ENCODE measurements at places on chromosomes 3 and 15.

DNA sequence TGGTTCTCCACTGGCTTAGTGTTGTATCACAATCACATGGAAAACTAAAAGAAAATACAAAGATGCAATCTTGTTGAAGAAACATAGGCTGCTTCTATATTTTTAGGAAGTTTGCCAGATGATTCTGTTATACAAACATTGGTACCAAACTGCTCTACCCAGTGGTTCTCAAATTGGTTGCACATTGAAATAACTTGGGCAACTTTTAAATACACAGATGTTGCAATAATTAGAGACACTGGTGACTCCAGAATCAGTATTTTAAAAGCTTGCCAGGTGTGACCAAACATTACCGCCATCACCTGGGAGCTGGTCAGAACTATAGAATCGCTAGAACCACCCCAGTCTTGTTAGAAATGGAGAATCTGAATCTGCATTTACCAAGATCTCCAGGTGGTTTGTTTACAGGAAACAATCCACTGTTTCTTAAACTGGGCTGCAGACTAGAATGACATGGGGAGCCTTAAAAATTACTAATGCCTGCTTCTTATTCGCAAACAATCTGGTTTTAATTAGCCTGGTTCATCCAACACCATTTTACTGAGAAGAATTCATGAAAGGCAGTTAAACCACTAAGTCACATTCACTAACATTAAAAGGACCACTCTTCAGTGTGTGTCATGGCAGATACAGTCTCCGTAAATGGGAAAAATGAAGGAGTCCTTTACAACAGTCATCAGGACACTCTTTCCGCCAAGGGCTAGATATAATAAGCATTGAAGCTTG is 76.5 kb downstream of the ACAP2 start:
- DNase-seq = no peak

- DNase-seq = no peak
Observed at GRCh38 chr3:139715743-139716360, 38.1 kb upstream of the NMNAT3 start.

DNA sequence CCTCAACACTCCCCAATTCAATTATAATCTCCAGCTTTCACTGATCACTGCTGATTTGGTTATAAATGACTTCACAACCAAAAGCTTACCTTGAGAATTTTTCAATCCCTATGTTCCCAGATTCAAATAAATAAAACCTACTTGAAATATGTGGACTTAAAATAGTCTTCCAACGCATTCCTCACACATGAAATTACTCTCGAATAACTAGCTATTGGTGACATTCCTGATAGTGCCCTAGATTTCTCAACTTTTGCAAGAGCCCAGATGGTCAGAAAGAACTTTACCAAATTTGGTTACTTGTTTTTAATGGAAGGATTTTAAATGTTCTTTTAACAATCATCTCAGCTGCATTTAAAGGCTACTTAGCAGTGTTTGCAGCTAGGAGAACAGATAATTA is 605.5 kb downstream of the FHIT start:
- no peak for DNase-seq

DNA sequence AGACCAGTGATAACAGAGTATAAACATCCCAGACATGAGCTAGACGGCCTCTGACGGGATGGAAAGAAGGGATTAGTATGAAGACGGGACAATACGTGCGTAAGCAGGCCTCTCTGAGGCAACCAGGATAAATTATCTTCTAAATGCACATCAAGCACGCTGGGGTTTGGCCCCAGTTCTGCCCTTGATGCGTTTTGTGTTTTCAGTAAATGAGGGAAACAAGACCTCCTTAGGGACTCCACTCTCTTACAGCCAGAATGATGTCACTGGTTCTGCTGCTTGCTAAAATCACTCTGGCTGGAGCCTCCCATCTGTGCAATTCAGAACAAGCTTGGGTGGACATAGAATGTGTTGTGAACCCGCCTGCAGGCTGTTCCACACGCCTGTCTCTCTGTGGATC is 156.0 kb upstream of the MCTP2 start:
- DNase-seq = no peak

DNA sequence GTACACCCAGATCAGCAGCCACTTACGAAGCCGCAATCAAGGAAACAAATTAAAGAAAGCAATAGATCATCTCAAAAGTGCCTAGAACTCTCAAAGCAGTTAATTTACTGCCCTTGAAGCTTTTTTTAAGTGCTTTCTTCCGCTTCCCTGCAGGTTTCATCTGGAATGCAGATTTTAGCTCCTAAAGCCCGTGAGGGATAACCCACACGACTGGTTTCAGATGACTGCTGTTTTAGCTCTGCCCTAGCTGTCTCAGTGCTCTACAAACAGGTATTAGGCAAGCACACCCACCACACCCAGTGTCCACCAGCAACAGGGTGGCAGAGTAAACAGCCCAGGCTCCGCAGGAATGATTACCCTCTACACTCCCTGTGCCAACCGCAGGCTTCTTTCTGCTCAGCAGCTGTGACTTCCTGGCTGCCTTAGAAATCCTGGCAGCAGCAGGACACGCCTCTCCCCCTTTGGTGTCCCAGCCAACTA is 126.0 kb downstream of the FMN1 start:
- DNase-seq = no peak

- no peak for DNase-seq
Observed at GRCh38 chr15:51526955-51527354, 95.6 kb downstream of the DMXL2 start.

GRCh38 chr3:167867981-167868380 is 132.5 kb downstream of the SERPINI1 start:
- no peak for DNase-seq

DNA sequence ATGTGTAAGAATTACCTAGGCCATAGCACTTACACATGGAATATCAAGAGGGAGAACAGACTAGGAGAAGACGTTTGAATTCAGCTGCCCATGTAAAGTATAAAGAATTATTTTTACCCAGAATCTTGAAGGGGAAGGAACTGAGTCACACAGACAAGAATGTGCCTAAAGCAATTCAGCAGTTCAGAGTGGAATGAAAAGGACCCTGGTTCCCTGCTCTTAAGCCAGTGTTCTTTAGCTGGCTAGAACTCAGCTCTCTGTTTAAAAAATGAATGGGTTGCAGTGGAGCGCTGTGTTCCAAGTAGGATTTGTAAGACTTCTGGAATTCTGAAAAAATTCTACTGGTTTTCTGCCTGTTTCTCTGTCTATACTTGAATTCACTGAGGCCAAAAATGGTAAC is 440.2 kb downstream of the LPP start:
- DNase-seq = peak; percentile 77

- no peak for DNase-seq
Observed at GRCh38 chr3:20752416-20752815, 566.4 kb upstream of the SGO1 start.

DNA sequence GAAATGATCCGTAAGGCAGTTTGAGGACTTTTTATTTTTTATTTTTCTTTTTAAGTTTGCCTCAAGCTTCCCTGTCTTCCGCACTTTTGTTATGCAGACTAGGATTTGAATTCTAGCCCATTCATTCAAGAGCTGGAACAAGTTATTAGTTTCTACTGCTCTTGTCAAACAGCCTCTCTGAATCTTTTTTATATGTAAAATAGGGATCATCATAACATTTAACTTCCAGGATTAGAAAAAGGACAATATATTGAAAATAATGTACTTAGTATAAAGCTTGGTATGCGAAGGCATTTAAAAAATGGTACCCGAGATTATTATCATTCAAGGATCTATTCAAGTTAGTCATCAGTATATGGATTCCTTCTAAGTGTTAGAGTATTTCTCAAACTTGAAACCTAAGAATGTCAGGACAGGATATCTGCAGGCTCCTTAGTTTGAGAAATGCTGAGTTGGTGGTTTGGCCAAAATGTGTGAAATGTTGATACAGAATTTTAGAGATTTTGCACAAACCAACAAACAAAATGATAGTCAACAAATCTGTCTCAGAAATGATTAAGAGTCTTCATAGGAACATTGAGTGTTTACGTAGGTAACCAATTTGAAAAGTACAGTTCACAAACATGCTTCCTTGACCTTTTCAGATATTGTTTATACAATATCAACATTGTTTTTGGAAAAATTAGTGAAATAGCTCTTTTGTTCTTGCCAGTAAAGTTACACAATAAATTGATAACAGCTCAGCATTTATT is 40.5 kb upstream of the IGSF10 start:
- no peak for DNase-seq

DNA sequence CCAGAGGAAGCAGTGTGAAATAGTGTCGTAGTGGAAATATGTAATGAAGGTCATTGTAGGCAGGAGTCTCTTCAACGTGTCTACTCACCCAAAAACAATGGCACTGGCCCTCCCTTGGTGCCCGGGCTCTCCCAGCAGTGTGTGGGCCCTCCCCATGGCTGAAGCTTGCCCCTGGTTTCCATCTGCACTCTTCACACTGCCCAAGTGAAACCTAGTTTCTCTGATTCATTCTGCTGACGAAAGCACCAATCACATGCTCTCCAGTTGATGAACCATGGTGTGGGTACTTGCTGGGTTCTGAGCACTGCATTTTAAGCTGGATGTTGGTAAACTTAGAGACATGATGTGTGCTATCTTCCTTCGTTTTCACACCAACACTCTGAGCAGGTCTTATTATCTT is 61.0 kb upstream of the AGBL1 start:
- DNase-seq = no peak

DNA sequence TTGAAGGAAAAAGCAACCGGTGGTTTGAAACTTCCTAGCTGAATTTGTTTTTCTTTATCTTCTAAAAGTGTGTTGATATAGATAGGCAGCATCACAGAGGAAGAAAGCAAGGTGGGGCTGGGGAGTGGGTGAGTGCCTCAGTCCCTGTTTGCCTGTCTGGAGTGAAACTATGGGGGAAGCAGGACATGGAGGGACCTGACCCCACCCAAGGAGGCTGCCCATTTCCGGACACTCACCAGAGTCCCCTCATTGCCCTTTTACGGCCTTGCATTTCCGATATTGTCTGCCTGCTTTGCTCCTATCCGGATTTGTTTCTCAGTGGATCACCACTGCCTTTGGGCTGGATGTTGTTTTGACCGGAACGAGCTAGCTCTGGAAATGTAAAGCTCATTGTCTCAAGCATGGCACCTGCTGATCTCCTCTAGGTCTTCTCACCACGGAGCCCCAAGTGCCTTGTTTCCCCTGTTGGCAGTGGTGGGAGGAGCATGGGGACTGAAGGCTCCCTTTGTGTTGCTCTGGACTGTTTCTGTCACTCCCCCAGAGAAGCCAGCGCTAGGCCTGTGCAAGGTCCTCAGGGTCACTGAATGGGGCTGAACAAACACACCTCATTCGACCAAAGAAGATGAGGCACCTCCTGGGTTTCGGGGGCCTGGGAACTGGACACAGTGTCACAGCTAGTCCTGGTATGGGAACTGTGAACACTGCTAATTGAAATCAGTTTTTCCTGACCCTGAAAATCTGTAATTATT is 7.0 kb downstream of the CLDN11 start:
- DNase-seq = no peak

GRCh38 chr3:126245811-126246727 is 65.7 kb upstream of the ALDH1L1 start:
- DNase-seq = peak; percentile 22

DNA sequence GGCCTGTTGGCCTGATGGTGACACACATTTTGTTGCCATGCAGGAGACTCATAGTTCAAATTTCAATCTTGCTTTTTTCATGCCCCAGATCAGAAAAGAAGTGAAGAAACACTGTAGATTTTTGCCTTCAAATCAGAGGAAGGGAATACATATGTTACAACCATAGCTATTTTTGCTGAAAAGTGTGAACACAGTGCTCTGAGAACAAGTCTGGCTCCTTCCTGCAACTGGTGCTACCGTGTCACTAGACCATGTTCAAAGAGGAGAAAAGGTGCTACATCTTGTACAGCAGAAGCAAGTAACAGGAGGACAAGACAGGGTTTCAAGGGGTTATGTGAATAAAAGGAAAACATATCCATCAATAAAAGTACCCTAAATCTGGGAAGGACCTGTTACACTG is 44.6 kb downstream of the CD47 start:
- DNase-seq = no peak

DNA sequence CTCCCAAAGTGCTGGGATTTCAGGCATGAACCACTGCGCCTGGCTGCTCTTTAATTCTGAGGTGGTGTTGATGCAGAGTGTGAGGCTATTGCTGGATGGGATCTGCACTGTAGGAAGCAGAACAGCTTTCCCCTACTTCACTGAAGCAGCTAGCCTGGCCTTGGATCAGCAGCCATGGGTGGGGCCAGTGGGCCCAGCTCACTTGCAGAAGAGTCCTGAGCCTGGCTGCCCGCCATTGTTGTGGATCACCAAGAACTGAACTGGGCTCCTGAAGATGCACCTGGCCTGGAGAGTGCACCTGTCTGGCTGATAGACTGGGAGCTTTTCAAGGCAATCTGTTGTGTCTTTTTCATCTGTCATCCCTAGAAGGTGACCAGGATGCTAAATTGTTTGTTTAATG is 11.9 kb downstream of the TLNRD1 start:
- no peak for DNase-seq

DNA sequence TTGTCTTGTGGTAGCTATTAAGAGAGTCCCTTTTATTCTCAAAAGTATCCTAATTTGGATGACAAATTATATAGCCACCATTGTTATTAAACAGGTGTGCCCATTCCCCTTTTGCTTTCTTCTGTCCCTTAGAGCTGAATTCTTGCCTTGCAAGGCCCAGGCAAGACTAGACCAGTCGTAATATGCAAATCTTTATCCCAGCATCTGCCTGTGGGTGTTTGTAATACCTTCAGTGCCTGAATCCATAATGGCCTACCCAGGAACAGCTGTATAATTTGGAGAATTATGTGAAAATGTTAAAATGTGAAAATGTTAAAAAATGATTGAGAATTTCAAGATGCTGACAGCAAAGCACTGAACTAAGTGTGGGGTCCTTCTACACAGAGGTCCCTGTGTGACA is 403.0 kb upstream of the RBMS3 start:
- DNase-seq = no peak

- no peak for DNase-seq
Observed at GRCh38 chr3:136957751-136958288, at the start of gene IL20RB. TSS of gene IL20RB (plus strand) at chr3:136957983. CDS start at chr3:136958114, 131 bp downstream.

- DNase-seq = no peak
Observed at GRCh38 chr3:7367968-7368367, 507.1 kb downstream of the GRM7 start.

Measured in amniotic stem cell (primary cell).